ENCODE measurements at places on chromosomes 3 and 15. TPM values are rescaled to one million over a fixed set of nuclear protein-coding genes. Genes with fewer than 3 reads are reported as not detected.

Gene KBTBD8
- 2.0 TPM for total RNA-seq

Gene LYZL4
- total RNA-seq = not detected

Gene EIF4G1
- 244 TPM for total RNA-seq

Gene NOX5
- total RNA-seq = not detected

Gene CORO2B
- under 0.01 TPM for total RNA-seq

Gene CD200R1
- total RNA-seq = not detected

Gene MUC4
- total RNA-seq = 0.26 TPM

Gene ATG7
- total RNA-seq = 53.4 TPM

Gene FAM81A
- 0.26 TPM for total RNA-seq

Gene LINGO1
- total RNA-seq = not detected

Gene LEKR1
- under 0.01 TPM for total RNA-seq

Gene RTP4
- 0.13 TPM for total RNA-seq

Gene PBRM1
- total RNA-seq = 72.5 TPM

Gene XYLB
- total RNA-seq = 1.5 TPM

Gene DAZL
- not detected for total RNA-seq

Gene ARHGEF26
- total RNA-seq = 0.64 TPM

Gene TAGLN3
- 0.77 TPM for total RNA-seq

Gene WNT7A
- total RNA-seq = 7.9 TPM

Gene AHSG
- not detected for total RNA-seq

Gene AGBL1
- total RNA-seq = not detected

Gene MCTP2
- 20.0 TPM for total RNA-seq

Gene RLBP1
- not detected for total RNA-seq

Gene ECE2
- total RNA-seq = not detected

Gene PPP1R14D
- total RNA-seq = not detected

Gene SLC28A1
- not detected for total RNA-seq

Gene TNNC1
- 1.2 TPM for total RNA-seq

Gene CPN2
- total RNA-seq = not detected

Gene CCR8
- total RNA-seq = not detected

Gene MPI
- 35.0 TPM for total RNA-seq

Gene ZCWPW2
- 0.38 TPM for total RNA-seq

Gene TPRG1
- total RNA-seq = 1.6 TPM

Gene PRSS50
- total RNA-seq = not detected

Gene LNP1
- 1.1 TPM for total RNA-seq

Gene POPDC2
- total RNA-seq = 0.26 TPM

Gene CEMIP
- total RNA-seq = 2.9 TPM

Gene EPHB3
- 16.8 TPM for total RNA-seq

Gene LAMB2
- 174 TPM for total RNA-seq

Gene SLC22A13
- total RNA-seq = 0.77 TPM

Gene GLDN
- total RNA-seq = 0.13 TPM

Gene NTRK3
- total RNA-seq = not detected

Gene LRRC31
- not detected for total RNA-seq

Gene ANKRD63
- not detected for total RNA-seq

Gene CLDN16
- total RNA-seq = 0.26 TPM

Data from bronchial epithelial cell (primary cell).